ENCODE measurements at places on chromosomes 1 and 21. TPM values are rescaled to one million over a fixed set of nuclear protein-coding genes. Genes with fewer than 3 reads are reported as not detected.

DNA sequence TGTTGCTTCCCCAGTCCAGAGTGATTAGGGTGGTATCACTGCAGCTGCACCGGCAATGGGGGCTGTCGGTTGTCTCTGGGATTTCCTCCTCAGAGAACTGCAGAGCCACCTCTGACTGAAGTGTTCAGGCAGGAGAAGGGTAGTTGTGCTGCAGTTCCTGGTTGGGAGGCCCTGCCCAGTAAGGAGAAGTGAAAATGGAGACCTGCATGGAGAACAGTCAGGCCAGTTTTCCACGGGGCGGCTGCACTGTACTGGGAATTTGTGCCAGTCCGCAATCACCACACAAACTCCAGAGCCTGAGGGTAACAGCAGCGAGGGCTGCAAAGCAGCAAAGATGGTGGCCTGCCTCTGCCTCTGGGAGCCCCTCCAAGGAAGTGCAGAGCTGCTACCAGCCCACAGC is 58.1 kb upstream of the CCDC190 start:
- DNase-seq = no peak

- DNase-seq = no peak
These were observed 221.1 kb downstream of the NPHP4 start for GRCh38 chr1:5770981-5771765.

GRCh38 chr1:10308001-10308400 is 90.9 kb upstream of the PGD start:
- DNase-seq = peak; percentile 5

- DNase-seq = no peak
These were observed 103.4 kb downstream of the TENT5C start for GRCh38 chr1:117709249-117709691.

DNA sequence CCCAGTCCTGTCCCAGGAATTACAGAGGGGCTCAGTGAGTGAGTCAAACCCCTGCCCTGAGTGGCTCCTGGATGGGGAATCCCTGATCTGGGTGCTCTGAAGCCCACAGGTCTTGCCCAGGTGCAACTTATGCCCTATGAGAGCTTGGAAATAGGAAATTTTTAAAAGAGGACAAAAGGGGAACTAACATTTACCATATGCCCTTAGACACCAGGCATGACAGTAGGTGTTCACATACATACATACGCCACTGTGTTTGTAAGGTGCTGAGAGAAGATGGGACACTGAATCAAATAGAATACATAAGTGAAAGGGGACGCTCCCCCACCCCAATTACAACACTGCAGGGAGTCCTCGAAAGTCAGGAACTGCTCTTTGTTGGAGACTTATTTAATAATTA is 1.4 kb downstream of the CFAP45 start:
- DNase-seq = no peak

DNA sequence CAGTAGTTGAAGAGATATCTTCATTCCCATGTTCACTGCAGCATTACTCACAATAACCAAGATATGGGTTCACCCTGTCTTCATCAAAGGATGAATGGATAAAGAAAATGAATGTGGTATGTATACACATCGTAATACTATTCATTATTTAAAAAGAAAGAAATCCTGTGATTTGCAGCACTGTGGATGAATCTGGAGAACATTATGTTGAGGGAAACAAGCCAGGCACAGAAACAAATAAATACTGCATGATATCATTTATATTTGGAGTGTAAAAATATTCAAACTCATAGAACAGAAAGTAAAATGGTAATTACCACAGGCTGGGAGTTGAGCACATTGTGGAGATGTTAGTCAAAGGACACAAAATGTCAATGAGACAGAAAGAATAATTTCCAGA is 977.2 kb downstream of the AMY1C start:
- DNase-seq = no peak

DNA sequence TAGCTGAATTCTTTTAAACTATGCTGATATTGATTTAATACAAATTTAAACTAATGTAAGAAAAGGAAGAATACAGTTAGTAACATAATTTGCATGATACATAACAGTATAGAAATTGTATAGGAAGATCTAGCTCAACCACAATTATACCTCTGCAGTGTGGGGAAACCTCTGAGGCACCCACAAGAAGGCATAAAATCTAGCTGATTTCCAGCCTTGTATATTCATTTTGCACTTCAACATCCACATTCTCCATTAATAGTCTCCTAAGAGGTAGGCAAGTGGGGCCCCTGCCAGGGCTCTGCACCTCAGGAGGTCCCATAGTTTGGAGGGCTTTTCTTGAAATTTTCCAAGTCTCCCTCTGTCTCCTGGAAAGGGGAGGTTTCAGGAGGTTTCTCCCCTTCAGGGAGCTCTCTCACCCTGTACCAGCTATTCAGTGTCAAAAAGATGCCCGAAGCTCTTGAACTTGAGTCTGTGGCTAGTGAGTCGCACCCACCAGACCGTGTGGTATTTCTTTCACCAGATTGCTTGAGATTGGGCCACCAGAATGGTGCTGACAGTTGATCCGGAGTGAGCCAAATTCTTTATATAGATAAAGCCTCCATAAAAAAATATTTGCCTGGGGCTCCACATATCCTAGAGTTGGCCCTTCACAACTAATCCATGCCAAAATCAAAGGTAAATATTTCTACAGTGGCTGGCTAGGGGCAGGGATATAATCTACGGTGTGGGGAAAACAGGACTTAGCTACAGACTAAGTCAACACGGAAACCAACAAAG is 108.2 kb downstream of the TIAM1 start:
- DNase-seq = peak; percentile 88

GRCh38 chr1:93079685-93080141 is 630 bp downstream of the MTF2 start:
- DNase-seq = peak; percentile 5

DNA sequence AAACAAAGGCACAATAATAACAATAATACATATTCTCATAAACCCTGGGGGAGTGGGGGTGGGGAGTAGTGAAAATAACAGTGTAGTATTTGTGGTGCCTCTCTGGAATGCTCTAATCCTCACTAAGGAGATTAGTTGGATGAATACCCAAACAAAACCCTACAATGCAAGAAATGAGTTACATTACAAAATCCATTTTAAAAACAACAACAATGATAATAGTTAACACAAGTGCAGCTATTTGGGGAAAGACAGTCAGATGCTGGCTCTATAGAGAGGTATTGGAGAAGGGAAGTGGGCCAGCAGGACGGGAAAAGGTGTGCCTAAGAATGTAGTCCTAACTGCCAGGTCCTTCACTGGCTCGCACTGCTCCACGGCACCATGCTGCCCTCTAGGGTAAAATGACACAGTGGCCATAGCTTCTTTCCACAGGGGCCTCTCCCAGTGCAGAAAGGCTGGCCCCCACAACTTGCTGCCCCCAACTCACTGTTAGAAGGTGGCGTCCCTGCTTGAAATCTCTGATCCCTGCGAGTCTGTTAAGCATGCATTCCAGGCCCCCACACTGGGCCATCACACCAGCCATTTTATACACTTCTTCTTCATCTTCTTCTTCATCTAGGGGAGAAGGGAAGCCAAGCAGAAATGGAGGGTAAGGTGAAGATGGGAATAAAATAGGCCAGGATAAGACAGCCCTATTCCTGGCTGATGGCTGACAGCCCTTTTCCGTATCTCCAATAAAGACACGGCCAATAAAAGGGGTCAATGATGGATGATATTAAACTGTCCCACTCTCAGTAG is 113.8 kb downstream of the UBR4 start:
- no peak for DNase-seq

- no peak for DNase-seq
These were observed 139.9 kb upstream of the ATP1B1 start for GRCh38 chr1:168966636-168967035.

GRCh38 chr1:243253926-243254232 is 1.2 kb downstream of the CEP170 start:
- DNase-seq = no peak

- no peak for DNase-seq
These were observed 13.2 kb downstream of the PSEN2 start for GRCh38 chr1:226883630-226884029.

DNA sequence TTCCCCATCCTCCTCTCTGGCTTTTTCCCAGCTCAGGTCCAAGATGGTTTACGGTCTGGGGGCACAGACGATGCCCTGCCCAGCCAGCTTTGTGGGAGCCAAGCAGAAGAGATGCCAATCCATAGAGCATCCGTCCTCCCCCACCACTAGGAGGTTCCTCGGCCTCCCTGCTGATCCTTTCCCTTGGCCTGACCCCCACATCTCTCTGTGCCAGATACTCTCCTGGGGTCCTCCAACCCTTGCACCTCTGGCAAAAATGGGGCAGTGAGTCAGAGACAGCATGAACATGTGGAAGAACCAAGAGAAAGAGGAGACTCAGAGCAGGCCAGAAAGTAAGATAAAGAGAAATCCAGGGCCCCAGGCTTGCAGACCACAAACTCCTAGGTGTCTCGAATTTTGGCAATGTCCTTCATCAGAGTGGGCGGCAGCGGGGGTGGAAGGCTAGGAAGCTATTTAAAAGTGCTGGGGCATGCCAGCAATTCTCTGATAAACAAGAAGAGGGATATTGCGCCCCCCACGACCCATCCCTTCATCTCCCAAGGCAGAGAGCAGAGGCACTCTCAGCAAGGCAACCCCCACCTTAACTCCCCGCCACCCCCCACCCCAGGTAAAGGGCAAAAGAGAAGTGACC is 11.4 kb downstream of the BLACAT1 start:
- DNase-seq = no peak

DNA sequence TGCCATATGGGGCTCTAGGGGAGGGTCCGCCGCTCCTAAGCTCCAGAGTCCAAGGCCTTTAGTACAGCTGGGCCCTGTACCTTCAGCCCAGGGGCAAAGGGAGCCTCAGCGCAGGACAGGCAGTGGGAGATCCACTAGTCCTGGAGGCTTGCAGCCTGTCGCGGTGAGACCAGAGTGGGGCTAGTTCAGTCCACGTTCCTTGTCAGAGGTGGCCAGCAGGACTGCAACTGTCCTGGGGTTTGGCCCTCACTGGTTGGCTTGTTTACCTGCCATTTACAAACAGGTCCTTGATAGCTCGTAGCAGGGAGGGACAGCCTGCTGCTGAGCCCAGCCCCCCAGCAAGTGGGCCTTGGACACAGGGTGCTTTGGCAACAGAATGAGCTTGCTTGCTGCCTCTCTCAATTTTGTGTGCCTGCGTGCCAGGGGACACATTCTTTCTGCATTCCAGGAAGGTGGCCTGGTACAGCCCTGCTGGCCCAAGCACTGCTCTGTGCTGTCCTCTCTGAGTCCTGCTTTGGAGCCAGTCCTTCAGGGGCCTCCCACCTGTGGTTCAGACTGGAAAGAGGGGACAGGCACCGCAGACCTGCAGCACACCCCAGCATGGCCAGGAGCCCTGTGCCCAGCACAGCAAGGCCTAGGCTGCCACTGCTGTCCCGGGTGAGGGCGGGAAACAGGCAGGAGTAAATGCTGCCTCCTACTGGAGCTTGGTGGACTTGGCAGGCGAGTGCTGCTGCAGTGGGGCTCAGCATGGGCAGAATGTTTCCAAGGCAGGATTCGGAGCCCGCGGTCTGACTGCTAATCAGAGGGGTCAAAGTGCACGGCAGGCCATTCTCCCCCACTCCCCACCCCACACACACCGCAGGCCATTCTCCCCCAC is 15.2 kb downstream of the H6PD start:
- peak; percentile 47 for DNase-seq

DNA sequence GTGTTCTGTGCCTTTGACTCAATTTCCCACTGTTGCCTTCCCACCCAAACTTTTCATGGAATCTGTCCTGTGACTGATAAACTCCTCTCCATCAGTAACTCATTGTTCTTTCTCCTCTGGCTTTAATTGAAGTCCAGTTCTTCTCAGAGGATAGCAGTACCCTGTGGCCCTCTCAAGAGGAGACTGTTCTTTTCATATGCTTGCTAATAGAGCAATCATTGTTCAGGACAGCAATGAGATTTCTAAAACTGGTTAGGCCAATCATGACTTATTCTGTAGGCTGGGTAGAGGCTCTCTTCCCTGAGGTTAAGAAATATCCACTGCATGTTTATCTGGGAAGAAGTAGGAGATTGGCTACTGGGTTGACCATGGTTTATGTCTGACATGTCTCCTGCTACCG is 98.8 kb downstream of the CHD1L start:
- DNase-seq = no peak

DNA sequence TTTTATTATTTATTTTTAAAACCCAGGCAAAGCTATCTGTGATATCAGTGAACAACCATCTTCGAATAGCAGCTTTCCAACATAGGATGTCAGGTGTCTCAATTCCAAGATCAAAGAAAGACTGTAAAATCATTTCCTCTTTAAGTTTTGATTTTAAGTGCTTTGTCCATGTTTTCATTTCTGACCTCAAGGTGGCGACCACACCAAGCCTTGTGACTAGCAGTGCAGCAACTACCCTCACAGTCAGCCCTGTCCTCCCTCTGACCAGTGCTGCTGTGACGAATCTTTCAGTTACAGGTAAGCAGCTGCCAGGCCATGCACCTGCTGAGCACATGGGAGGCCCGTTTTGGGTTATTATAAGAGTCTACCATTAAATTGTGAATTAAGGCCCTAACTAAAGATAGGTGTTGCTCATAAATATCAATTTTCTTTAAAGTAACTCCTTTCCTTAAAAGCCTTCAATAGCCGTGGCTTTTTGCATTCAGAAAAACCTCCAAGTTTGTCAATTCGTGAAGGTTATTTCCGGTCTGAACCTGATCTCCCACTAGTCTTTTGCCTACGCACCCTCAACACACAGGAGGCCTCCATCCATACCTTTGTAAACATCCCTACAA is 117.0 kb downstream of the CD247 start:
- DNase-seq = peak; percentile 41

DNA sequence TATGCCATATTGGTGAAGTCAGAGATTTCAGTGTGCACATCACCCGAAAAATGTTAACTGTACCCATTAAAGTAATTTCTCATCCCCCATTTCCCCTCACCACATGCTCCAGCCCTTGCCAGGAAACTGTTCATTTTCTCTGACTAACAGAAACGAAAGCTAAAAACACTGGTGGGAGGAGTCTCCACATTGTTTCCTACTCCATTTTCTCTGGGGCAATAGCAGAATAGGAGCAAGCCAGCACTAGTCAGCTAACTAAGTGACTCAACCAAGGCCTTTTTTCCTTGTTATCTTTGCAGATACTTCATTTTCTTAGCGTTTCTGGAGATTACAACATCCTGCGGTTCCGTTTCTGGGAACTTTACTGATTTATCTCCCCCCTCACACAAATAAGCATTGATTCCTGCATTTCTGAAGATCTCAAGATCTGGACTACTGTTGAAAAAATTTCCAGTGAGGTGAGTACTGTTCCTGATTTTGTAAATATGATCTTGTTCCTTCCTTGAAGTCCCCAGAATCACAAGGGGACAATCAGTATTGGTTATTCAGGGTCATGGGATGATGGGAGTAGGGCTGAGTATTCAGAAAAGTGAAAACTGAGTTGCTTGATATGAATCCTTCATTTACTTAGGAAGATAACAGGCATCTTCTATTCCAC is at the start of gene IFI16:
Gene IFI16 (plus strand): TSS at position 204 of the 658 bp plus-strand sequence. CDS start 4,774 bp downstream, outside the sequence.
- peak; percentile 97 for DNase-seq

DNA sequence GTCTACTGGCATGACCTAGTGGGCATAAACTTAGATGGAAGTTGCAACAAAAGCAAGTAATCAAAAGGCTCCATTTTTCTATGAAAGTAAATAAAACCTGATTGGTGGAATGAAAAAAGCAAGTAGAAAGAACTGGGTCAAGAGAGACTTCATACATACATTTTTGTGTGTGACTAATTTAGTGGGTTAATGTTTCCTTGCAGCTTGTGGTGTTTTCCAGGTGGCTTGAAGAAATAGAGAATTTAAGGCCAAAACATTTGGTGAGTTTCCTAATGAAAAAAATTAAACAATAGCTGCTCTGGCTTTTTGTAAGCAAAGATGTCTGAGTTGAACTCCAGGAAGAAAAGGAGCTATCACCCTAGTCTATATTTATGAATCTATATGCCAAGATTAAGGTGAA is 71.0 kb downstream of the ZC3H11B start:
- no peak for DNase-seq

OR14K1 gene
- total RNA-seq = not detected

KCTD3 gene
- 34.8 TPM for total RNA-seq

PTPN22 gene
- 13.9 TPM for total RNA-seq

GBP7 gene
- total RNA-seq = not detected

Measured in LHCN-M2 (cell line).